ENCODE measurements at places on chromosomes 3 and 15.

DNA sequence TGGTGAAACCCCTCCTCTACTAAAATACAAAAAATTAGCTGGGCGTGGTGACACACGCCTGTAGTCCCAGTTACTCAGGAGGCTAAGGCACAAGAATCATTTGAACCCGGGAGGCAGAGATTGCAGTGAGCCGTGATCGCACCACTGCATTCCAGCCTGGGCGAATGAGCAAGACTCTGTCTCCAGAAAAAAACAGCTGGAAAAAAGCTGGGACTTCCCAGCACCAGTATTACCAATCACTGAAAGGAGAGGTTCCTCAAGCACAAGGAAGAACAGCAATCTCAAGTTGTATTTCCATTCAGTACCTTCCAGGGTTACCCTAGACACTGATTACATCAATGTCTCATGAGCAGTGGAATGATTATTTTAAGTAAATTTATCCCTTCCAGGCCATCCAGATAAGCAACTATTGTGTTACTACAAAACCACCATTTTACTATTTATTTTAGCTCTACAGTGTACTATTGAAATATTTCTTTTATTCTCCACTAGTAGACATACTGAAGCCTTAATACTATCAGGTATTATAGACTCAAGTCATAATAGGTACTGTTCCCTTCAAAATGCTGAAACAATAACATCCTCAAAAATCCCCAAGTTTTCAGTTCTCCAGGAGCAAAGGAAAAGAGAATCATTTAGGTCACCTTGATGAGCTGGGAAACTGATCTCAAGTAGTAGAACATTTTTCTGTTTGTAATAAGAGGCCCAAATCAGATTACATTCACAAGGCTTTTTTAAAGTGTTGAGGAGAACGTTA lies 54.8 kb upstream of the VGLL4 start:
- DNase-seq: no peak

- no peak for DNase-seq
Observed at GRCh38 chr3:120481081-120481480, 30.3 kb upstream of the FSTL1 start.

DNA sequence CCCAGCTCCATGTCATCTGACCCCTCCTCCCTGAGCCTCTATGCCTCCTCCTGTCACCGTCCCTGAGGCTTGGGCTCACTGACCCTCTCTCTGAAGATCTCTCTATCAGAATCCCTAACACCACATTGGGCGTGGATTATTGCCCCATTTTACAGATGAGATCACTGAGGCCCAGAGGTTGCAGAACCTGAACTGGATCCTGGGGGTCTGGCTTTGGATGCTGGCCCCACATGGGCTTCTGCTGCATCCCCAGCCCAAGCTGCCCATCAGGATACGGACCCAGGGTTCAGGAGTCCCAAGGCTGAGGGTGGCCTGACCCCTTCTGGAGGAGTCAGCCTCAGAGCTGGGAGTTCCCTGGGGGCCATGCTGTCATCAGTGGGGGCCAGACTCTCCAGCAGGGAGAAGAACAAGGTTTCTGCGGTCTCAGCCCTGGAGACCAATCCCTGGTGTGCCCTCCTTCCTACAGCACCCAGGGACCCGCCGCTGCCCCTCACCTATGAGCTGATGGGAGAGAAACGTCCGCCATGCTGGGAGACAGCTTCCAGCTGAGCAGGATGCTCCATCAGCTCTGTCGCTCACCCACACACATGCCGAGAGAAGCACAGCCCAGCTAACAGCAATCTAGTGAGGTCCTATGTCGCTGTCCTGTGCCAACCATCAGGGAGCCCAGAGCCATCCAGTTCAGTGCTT lies 273.1 kb downstream of the UACA start:
- DNase-seq: no peak

DNA sequence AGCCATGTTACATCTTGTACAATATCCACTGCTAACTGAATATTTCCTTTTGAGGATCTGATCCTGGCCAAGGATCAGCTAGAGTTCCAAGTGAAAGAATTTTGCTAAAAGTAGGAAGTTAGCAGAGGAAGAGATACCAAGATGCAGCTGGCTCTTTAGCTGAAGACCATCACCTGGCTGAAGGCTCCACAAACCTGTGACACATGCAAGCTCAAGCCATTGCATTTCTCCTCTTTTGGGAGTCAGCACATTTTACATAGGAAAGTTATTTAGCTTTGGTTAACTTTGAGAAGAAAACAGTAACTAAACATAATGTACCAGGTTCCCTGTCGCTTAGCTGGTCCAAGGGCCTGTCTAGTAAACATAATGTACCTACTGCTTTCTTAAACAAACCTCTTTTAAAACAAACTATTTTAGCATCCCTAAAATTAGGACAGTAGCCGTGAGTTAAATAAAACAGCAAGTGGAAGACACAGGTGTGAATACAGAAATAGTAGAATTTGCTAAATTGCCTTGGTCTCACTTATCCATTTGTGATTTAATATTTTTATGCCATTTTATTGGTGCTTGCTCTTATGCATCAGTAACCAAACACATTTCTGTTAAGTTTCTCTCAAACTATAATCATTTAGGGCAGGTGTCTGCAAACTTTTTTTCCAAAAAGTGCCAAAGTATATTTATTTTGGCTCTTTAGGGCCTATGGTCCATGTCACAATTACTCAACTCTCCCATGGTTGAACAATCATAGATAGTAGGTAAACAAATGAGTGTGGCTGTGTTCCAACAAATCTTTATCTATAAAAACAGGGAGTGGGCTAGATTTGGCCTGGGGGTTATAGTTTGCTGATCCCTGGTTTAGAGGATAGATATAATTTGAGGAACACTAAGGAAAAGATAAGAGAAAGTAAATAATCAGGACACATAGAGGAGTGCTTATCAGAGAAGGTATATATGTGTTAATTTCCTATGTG lies 11.2 kb downstream of the GCSAM start:
- DNase-seq: no peak

DNA sequence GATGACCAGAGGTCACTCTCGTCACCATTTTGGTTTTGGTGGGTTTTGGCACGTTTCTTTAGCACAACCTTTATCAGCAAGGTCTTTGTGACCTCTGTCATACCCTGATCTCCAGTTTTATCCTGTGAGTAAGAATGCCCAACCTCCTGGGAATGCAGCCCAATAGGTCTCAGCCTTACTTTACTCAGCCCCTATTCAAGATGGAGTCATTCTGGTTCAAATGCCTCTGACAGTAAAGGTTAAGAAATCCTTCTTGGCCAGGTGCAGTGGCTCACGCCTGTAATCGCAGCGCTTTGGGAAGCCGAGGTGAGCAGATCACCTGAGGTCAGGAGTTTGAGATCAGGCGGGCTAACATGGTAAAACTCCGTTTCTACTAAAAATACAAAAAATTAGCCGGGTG lies 3.2 kb upstream of the ATG7 start:
- no peak for DNase-seq

GRCh38 chr3:154217671-154218070 lies 96.5 kb downstream of the ARHGEF26 start:
- DNase-seq: peak; percentile 87

DNA sequence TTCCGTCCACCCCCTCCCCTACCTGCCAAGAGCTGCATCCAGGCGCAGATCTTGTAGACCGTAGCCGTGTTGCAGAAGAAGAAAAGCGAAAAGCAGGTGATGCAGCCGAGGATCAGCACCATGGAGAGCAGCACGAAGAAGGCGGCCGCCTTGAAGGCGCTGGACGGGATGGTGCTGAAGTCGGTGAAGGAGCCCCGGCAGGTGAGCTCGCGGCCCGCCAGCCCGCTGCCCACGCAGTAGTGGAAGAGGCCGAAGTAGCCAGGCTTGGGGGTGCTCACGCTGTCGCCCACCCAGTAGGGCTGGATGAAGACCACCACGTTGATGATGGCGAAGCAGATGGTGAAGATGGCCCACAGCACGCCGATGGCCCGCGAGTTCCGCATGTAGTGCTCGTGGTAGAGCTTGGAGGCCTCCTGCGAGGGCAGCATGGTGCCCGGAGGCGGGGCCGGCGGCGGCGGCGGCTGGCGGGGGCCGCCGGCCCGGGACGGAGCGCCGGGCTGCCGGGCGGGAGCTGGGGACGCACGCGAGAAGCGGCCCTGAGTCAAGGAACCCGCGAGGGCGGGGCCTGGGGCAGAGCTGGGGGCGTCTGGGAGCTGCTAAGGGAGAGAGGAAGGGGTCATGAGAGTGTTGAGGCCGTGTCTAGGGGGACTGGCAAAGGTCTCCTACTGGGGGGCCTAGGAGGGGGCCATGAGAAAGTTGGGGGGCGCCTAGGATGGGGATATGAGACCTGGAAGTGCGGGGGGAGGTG lies 1.2 kb downstream of the LHFPL4 start:
- peak; percentile 15 for DNase-seq

DNA sequence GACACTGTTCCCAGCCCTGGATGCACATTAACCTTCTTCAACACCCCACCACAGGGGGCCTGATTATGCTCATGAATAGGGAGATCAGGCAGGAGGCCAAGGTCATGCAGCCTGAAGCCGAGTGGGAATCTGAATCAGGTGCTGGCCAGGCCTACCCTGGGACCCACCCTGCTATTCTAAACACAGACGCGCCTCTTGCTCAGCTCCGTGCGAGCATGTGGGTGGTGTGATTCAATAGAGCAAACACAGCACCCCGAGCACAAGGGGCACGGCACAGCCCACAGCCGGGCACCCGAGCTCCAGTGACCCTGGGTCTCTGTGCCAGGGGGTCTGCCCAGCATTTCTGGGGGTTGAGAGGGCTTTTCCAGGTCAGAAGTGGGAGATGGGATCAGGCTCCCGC lies 24.6 kb upstream of the GRIP2 start:
- DNase-seq: no peak

GRCh38 chr3:80649170-80649569 lies 881.4 kb upstream of the ROBO1 start:
- no peak for DNase-seq

- no peak for DNase-seq
Observed at GRCh38 chr15:85737061-85737460, 57.7 kb downstream of the KLHL25 start.

- no peak for DNase-seq
Observed at GRCh38 chr3:57841818-57842217, 85.7 kb downstream of the SLMAP start.

DNA sequence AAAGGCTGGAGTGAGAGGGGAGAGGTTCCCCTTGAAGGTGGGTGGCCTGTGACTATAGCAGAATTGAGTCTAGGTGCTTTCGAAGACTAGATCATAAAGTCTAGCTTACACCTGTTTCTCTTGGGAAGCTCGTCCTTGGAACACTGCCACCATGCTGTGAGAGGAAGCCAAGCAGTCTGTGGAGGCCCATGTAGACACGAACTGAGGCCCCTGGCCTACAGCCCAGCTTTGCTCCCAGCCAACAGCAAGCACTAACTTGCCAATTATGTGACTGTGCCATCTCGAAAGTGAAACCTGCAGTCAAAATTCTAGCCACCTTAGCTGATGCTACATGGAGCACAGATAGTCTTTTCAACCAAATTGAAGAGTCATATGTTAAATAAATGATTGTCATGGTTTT lies 190.5 kb upstream of the NECTIN3 start:
- no peak for DNase-seq

- no peak for DNase-seq
Observed at GRCh38 chr3:98782824-98783500, 19.8 kb downstream of the ST3GAL6 start.

GRCh38 chr3:12294885-12295580 lies 6.2 kb downstream of the PPARG start:
- no peak for DNase-seq

DNA sequence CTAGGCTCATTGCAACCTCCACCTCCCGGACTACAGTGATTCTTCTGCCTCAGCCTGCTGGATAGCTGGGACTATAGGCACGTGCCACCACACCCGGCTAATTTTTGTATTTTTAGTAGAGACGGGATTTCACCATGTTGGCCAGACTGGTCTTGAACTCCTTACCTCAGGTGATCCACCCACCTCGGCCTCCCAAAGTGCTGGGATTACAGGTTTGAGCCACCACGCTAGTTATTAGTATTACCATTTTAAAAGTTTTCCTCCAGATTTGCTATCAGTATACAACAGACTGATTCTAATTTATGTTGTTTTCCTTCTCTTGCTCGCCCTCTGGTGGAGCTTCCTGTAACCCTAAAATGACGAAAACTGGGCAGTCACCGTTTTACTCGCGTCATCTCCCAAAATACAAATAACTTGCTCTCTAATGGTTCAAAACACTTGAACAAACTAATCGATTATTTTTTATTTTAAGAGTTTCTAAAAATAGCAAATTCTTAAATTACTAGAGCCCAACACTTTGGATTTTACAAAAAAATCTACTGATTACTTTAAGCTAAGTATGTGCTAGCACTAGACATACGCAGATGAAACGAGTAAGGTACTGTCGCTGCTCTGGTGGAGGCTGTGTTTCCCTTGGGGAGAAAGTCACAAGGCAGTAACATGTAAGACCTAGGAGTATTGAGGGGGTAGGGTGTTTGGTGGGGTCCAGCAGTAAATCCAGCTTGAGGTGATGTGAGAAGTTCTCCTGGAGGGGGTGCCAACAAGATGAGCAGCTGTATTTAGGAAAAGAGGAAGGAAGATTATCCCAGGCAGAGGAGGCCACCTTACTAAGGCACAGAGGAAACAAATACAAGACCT lies 203.3 kb downstream of the MBNL1 start:
- DNase-seq: peak; percentile 45

Measured in NCI-H2227 treated with DMSO at 0.1 percent for 48 hours (cell line).